ENCODE measurements at places on chromosomes 11 and 22.

DNA sequence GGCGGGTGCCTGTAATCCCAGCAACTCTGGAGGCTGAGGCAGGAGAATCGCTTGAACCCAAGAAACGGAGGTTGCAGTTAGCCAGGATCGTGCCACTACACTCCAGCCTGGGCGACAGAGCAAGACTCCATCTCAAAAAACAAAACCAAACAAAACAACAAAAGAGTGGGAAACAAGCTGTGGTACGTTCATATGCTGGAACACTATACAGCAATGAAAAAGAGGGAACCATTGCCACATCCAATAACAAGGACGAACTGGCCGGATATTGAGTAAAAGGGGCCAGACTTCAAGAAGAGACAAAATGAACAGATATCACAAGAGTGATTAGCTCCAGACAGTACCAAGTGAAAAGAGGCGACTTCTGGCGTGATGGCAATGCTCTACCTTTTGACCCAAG is 4.9 kb downstream of the MACROD1 start:
- no peak for DNase-seq

DNA sequence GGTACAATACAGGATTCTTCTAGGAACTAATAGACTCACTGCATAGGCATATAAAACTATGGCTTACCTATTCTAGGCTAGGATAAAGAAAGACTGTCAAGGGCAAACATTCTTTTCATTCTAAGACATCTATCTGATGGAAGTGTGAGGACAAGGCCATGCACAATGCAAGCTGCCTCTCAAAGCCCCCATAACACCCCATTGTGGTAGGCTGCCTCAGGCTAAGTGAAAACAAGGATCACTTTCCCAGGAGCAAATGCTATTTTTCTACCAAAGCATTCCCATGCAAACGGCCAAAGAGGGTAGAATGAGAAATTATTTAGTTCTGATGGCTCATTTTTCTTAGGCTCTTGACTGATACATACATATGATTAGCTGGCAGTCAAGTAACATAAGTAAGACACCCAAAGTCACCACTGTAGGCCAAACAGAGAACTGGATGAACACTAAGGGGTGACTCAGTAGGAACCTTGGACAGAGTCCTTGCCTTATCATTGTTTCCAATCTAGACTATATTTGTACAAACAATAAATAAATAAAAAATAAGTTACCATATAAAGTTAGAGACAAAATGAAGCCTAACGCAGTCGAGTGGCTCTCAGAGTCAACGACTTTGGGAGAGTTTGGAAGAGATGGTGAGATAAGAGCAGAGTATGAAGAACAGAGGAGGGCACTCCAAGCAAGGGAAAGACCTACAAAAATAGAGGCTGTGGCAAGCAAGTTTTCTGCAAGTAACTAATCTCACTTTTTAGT is 303.6 kb downstream of the SBF2 start:
- DNase-seq: no peak

DNA sequence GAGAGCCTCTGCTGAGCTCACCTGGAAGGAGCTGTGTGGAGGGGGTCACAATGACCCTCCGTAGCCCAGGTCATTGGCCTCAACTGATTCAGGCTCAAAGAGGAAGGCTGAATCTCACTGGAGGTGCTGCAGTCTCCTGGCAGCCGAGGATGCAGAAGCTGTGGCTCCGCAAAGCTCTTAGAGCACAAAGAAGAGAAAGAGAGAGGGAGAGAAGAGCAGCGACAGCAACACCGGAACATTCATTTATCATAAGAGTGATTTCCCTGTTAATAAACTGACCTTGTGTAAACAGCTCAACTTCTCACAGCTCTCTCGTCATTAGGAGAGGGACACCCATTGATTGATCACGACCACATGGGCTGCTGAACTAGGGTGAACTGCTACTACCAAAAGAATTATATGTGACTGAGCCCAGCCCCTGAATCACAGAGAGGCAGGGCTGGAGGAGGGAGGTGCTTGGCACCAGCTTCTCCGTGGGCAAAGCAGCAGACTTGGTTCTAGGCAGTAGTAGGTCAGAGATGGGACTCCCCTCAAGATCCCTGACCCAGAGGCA is 281.7 kb downstream of the NXPE2 start:
- DNase-seq: no peak

GRCh38 chr11:65557280-65558001 is 718 bp downstream of the LTBP3 start:
- DNase-seq: peak; percentile 12

DNA sequence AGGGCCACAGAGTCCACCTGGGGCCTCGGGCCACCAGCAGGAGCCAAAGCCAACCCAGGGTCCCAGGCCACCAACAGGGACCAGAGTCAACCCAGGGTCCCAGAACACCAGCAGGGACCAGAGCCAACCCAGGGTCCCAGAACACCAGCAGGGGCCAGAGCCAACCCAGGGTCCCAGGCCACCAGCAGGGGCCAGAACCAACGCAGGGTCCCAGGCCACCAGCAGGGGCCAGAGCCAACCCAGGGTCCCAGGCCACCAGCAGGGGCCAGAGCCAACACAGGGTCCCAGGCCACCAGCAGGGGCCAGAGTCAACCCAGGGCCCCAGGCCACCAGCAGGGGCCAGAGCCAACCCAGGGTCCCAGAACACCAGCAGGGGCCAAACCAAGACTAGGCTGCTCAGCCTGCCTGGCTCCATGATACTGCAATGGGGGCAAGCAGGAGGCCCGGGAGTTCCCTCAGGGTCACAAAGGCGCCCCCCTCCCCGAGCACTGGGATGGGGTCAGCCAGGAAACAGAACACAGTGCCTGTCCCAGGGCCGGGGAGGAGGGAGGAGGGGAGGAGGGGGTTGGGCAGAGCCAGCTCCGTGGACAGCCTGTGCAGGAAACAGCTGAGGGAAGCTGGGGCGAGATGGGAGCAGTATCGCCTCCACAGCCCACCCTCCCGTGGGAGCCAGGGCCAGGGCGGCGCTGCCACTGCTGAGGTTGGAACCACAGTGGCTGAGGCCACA is 62.0 kb upstream of the PRR5 start:
- DNase-seq: no peak

- peak; percentile 83 for DNase-seq
Measured at GRCh38 chr22:30694171-30694639, 469 bp upstream of the OSBP2 start.

- DNase-seq: no peak
Measured at GRCh38 chr11:111719379-111719778, 46.8 kb downstream of the PPP2R1B start.

GRCh38 chr22:45318558-45319323 is 9.0 kb downstream of the FAM118A start:
- peak; percentile 48 for DNase-seq

- no peak for DNase-seq
Measured at GRCh38 chr11:10797001-10797400, 11.7 kb downstream of the EIF4G2 start.

GRCh38 chr11:103731670-103732069 is 304.8 kb upstream of the DDI1 start:
- no peak for DNase-seq

DNA sequence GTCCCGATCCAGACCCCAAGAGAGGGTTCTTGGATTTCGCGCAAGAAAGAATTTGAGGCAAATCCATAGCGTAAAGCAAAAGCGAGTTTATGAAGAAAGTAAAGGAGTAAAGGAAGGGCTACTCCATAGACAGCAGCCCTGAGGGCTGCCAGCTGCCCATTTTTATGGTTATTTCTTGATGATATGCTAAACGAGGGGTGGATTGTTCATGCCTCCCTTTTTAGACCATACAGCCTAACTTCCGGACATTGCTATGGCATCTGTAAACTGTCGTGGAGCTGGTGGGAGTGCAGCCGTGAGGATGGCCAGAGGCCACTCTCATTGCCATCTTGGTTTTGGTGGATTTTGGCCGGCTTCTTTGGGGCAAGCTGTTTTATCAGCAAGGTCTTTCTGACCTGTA is 19.4 kb upstream of the SHANK3 start:
- no peak for DNase-seq

GRCh38 chr11:73536961-73537360 is 61.0 kb downstream of the FAM168A start:
- DNase-seq: no peak

DNA sequence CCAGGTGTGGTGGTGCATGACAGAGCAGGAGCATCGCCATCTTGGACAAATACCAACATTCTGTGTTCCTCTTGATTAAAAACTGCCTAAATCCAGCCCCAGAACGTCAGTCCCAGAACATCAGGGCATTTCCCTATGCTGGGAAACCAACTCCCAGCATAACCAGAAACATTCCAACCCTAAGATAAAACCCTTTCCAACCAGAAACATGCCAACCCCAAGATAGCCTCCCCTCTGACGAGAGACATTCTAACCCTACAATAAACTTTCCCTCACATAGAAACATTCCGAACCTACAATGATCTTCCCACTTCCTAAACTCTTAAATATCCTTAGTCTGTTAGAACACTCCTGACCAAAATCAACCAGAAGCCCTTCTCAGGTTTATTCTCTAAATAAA is 11.6 kb downstream of the PLAAT4 start:
- DNase-seq: no peak

DNA sequence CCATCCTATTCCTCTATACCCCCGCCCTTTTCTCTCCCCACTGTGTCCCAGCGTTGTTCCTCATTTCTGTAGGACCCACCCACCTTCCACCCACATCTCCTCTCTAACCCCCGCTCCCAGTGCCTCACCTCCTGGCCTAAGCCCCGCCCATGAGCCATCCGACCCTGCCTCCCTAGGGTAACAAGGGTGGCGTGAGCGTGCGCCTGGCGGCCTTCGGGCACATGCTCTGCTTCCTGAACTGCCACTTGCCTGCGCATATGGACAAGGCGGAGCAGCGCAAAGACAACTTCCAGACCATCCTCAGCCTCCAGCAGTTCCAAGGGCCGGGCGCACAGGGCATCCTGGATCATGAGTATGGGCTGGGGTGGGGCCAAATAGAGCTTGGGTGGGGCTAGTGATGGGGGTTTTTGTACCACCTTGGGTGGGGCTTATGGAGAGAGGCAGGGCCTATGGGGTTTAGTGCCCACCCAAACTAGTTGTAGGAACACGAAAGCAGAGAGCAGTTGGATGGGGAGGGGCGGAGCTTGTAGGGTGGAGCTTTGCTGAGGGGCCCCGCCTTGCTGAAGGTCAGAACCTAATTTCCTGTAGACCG is 4.5 kb downstream of the INPP5J start:
- no peak for DNase-seq

GRCh38 chr11:64356498-64357411 is 2.2 kb upstream of the RPS6KA4 start:
- peak; percentile 66 for DNase-seq

- DNase-seq: peak; percentile 96
Measured at GRCh38 chr11:995752-996420, 40.6 kb downstream of the MUC6 start.

- no peak for DNase-seq
Measured at GRCh38 chr11:4095509-4096230, 1.1 kb downstream of the RRM1 start.

- peak; percentile 54 for DNase-seq
Measured at GRCh38 chr11:29200791-29201562, 815.9 kb downstream of the KCNA4 start.

DNA sequence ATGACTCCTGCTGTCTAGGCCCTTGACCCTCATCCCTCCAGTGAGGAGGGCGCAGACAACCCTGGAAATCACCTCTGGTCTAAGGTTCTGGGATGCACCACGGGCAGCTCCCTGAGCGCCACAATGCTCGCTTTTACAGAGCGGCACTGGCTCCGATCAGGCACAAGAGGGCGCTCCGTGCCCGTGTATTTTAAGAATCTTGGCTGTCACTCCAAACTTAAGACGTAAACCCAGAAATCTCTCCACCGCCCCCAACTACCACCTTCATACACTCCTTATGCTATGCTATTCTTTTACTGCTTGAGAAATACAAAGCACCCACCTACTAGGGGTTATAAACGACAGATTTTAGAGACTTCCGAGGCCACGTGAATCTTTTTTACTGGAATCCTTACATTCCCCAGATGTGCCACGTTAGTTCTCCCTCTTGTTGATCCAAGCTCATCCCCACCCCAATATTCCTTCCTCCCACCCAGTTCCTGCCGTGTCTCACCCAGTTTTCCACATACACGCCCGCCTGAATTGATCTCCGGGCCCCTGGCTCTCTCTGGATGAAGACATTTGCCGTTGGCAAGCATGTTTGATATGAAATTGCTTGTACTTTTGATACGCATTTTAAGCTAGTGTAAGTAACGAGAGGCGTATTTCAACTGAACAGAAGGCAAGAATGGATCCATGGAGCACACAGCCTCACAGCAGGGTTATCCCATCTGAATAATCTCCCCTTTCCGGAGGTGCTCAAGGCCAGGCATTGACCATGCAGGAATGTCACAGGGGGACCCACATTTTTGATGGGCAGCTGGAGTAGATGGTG is 453.5 kb downstream of the OPCML start:
- peak; percentile 13 for DNase-seq

DNA sequence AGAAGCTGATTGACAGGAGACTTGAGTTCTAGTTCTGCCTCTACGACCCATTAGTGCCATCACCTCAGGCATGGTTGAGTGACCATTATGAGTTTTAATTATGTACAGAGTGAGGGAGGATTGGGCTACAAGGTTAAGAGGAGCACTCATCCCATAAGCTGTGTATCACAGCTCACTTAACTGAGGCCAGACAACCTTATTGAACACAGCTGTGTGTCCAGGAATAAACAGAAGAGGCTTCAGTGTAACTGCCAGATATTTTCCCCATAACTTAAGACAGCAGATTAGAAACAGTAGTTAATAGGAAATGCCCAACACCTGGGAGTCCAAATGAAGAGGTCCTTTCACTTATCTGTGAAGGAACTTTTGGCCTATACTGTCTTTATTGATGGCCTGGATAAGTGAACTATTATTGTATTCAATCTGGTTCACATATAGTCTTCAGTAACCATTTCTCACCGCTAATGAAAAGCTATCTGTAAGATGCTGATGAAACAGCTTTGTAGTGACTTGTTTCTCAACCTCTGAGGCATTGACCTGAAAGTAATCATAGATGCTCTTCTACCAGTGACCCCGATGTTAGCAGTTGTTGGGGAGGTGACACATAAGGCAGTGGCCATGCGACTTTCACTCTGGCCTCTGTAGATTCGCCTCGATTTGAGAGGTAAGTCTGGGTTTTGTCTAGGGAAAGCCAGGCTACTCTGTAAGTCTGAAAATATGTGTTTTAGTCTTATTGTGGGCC is 41.7 kb downstream of the YAP1 start:
- DNase-seq: no peak

- DNase-seq: no peak
Measured at GRCh38 chr11:44623341-44623730, 57.9 kb downstream of the CD82 start.

DNA sequence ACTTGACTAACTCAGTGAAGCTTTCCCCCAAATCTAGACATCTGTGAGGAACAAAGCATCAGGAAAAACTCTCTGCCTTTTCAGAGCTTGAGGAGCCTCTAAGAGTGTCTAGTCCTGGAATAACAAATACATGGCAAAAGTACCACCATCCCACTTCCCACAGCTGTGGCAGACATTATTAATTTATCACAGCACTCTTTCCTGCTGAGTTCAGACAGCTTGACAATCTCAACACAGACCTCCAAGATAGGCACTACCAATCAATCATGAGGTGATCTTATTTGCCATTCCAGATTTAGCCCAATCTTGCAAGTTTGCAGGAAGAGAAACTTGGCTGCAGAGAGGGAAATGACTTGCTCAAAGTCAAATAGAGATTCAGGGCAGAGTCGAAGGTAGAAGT is 202.8 kb downstream of the MN1 start:
- DNase-seq: no peak

Data from NCI-H2171 treated with DMSO at 0.1 percent for 48 hours (cell line).